ENCODE measurements at places on chromosomes 1 and 21.

DNA sequence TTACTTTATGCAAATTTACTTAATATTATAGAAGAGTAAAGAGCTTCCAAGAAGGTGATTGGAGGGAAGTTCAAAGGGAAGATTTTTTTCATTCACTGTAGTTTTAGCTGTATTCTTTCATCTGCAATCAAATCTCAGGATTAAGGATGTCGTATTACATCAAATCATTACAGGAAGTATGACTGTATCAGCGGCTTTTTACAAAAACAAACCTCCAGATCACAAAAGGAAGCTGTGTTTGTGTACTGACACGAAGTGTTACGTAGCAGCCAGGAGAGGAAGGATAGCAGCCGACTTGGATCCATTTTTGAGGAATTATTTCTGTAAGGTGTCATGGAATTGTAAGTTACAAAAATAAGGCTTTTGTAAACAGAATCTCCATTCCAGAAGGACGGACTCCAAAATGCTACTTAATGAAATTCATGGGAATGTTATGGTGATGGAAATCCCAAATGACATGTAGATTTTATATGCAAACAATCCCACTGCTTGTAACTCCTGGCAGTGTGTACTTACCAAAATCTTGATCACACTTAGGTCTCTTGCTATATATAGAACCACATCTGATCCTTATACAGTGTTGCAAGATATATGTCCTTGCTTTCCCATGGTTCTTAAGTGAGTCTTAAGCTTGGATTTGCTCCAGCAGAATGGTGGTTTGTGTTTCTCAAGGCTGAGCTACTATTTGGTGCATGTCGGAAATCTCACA, 49.8 kb downstream of the KCNJ15 start:
- peak; percentile 65 for DNase-seq

GRCh38 chr21:25039461-25040380, 567.6 kb downstream of the MRPL39 start:
- no peak for DNase-seq

DNA sequence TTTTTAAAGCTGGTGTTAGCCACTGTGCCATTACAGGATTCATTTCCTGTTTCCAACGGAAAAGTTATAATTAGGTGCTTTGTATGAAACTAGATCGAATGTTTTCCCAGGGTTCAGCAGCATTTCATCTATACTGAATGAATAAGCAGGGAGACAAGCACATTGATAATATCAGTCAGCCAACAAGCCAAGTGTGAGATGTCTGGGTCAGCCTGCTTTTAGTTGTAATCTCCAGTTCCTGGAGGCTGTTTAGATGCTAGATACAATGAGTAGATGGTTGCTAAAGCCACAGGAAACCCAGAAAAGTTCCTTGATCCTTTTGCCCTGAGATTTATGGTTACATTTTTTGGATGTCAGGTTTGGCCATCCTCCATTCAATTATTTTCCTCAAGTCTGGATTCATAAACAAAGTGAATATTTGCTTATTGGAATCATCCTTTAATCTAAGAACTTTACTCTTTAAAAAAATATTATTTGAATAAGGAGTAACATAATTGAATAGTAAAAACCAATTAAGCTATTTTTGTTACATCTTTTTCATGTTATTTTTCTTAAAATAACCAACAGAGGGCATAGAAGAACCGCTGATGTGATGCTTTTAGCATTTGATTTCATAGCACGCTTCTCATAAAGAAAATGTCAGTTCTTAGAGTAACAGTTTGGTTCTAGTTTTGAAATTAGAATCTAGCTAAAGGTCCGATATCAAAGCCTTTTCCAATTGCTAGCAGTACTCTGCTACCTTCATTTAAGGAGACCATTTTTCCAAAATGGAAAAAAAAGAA, 76.6 kb downstream of the HSPA13 start:
- no peak for DNase-seq

DNA sequence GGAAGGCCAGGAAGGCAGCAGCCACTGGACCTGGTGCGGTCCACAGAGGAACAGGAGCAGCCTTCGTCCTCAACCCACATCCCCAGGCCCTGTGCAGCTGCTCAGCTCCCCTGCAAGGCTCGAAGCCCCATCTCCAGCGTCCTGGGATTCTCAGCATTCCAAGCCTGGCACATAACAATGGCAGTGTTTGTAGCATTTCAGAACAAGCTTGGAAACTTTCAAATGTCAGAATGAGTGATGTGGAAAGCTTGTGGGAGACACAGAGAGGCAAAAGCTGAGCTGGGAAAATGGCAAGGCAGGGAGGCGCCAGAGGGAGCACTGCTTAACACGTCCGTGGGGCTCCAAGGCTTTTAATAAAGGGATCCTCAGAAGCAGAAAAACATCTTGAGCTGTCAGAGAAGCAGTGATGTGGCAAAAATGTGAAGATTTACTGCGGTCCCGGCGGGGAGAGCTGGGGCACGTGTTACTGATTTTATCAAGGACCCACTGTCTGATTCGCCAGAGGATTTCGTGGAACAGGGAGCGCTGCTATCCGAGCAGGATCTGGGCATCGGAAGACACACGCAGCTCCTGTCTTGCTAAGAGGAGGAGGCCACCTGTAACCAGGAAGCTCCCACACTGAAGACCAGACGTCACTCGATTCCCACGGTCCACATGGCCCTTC, 38.1 kb downstream of the TOMM20 start:
- no peak for DNase-seq

DNA sequence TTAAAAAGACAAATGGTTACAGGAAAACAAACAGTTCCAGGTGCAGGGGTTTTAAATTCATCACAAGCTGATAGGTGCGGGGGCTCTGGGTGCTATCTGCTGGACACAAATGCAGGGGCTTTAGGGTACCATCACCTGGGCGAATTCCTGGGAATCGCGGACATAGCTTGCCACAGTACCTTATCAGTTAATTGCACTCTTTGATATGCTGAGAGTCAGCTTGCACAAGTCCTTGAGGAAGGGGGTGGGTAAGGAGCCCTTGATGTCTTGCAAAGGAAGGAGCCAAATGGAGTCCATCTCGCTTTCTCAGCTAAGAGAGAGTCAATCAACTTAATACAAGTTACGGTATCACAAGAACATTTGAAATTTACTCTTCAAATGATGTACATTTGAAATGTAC, 25.4 kb upstream of the TMEM54 start:
- DNase-seq = no peak

All from mammary epithelial cell (primary cell).